Natural killer cell treated with Interleukin-12 subunit alpha and Interleukin-12 subunit beta and Interleukin-15 and Interleukin-18, amount 100 ng/mL, for 72 hours (primary cell): ENCODE measurements at places on chromosomes 12 and 14. TPM values are rescaled to one million over a fixed set of nuclear protein-coding genes. Genes with fewer than 3 reads are reported as not detected.

DNA sequence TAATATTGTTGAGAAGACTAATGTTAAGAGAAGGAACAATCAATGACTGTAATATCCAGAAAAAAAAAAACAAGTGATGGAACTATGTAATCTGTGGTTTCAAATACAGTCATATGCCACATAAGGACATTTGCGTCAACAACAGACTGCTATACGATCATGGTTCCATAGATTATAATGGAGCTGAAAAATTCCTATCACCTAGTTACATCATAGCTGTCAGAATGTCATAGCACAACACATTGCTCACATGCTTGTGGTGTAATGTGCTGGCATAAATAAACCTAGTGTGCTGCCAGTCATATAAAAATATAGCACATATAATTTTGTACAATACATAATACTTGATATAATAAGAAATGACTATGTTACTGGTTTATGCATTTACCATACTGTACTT is 653.5 kb downstream of the TRHDE start:
- DNase-seq: no peak

GRCh38 chr14:23352506-23353432 is at the start of gene SLC22A17:
Gene SLC22A17 (minus strand): TSS chr14:23352887.
- no peak for DNase-seq

DNA sequence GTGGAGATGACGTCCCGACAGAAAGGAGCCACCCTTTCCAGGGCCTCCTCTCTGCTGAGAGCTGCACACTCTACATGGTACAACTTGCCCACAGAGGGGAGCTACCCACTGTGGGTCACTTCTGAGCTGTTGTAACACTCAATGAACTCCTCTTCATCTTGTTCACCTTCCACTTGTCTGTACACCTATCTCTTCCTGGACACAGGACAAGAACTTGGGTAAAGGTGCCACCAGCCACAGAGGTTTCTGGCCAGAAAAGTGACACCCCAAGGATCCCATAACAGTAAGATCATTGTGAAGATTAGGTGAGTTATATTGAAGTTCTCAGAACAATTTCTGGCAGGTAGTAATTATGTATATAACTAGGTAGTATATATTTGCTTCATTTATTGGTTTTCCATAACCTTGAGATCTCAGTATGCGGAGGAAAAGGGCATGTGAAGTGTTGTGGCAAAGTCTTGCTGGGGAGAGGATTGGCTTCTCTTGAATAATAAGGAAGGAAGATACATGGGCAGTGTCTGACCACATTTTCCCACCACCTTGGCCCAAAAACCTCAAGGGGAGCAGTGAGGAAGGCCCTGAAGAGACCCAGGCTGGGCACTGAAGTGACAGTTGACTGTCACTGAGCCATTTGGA is 34.2 kb downstream of the KRT76 start:
- no peak for DNase-seq

DNA sequence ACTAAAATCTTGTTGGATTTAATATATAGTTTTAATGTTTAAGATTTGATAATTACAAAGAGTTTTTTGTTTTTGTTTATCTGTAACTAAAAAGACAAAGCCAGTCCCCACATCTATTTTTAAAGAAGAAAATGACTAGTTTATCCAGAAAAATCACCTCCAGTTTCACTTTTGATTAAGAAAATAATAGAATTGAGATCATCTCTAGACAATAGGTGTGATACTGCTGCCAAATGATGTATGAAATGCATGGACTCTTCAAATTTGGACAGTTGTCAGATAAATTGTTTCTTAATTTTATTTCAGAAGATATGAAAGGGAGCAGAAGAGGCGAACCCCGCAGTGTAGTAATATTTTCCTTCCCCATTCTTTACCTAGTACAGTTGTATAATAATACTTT is 20.0 kb downstream of the PCNX4 start:
- DNase-seq: no peak

DNA sequence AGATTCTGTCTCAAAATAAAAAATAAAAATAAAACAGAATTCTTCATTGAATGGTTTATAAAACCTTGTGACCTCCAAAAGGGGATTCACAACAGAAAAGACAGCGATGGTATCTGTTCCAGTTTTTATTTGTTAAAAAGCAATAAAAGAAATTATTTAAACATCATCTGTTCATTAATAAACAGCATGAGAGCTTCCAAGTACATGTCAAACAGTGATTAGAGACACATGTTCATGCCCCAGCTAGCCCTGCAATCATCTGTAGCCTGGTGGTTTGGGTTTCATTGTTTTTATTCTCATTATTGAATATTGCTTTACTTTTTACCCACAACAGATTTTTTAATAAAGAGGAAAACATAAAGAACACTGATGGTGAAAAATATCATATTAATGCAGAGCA is 173.3 kb downstream of the ANO2 start:
- DNase-seq: no peak

- no peak for DNase-seq
Measured at GRCh38 chr14:52063052-52063462, 5.8 kb downstream of the NID2 start.

DNA sequence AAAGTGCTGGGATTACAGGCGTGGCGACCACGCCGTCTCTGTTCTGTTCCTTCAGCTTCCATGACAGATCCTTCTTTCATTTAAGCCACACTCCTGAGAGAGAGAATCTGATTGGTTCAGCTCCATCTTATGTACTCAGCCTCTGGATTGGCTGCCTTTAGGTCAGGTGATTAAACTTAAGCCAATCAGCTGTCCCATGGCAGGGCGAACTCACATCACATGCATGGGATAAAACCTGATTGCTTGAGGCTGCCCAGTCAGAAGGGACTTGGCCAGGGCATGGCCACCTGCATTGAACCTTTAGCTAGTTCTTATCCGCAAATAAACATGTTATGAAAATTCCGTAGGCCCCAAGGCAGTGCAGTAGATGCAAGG is 274.2 kb downstream of the SUDS3 start:
- DNase-seq: no peak

DNA sequence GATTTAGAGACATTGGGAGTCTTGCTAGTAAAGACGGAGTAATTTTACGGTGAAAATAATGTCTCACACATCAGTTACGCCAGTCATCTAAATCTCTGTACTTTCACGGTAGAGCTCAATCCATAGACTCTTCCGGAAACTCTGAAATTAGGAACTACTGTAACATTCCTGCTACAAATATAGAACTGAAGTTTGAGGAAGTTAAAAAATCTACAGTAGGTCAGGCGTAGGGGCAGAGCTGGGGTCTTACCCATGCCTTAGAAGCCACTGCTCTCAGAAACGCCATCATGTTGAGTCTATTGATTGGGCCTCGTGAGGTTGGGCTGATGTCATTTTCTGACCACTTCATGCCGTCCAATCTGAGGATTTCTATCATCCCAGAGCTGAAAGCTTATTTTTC is 1029.8 kb upstream of the TMEM132C start:
- no peak for DNase-seq

- no peak for DNase-seq
Measured at GRCh38 chr14:50792051-50792477, 38.9 kb downstream of the NIN start.

DNA sequence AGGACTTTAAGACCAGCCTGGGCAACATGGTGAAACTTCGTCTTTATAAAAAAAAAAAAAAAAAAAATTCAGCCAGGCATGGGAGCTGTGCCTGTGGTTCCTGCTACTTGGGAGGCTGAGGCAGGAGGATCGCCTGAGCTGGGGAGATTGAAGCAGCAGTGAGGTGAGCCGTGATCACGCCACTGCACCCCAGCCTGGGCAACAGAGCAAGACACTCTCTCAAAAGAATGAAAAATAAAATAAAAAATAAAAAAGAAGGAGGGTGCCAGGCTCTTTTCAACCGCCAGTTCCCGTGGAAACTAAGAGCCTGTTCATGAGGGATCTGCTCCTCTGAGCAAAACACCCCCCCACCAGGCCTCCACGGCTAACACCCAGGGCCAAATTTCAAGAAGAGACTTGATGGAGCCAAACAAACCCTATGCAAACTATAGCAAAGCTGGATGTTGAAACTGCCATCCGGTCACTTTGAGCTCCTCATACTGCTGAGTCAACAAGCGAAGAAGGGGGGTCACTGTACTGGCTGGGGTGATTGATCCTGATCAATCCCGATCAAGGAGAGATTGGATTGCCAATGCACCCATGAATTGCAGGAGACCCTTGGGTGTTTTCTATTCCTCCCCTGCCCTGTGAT is 23.4 kb downstream of the DLK1 start:
- DNase-seq: no peak

DNA sequence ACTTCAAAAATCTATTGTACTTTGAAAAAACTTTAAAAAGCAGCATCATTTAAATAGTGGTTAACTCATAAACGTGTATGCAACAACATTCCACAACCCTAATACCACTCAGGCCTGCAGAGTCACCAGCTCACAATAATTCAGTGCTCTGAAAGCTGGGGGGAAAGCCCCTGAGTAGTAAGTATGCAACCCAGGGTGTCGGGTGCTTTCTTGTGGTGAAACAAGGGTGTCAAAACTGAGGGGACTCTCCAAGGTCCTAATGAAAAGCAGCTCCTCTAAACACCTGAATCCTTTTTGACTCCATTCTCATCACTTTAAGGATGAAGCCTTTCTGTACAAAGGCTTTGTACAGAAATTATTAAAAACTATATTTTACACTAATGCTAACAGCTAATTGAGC is 33.7 kb downstream of the FGFR1OP2 start:
- DNase-seq: peak; percentile 86

DNA sequence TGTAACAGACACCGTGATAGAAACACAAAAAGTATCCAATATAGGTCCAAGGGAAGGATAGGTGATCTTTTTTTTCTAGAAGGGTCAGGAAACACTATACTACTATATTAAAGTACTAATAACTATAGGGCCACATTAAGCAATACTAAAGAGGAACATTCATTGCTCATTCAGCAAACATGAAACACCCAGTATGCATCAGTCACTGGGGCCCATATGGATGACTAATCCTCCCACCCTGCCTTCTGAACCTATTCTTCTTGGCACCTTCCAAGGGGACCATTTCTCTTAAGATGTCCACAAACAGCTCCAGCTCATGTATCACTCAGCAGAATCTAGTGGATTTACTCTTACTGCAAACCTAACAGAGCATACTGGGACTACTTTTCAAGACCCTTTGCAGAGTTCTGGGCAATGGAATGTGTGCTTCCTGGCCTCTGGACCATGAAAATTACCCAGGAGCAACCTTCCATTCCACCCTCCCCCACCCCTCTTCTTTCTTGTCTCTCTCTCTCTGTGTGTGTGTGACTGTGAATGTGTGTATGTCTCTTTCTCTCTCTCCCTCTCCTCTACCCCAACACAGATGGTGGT is 187.9 kb downstream of the EPS8 start:
- DNase-seq: no peak

- DNase-seq: no peak
Measured at GRCh38 chr12:82625523-82625922, 61.2 kb upstream of the TMTC2 start.

DNA sequence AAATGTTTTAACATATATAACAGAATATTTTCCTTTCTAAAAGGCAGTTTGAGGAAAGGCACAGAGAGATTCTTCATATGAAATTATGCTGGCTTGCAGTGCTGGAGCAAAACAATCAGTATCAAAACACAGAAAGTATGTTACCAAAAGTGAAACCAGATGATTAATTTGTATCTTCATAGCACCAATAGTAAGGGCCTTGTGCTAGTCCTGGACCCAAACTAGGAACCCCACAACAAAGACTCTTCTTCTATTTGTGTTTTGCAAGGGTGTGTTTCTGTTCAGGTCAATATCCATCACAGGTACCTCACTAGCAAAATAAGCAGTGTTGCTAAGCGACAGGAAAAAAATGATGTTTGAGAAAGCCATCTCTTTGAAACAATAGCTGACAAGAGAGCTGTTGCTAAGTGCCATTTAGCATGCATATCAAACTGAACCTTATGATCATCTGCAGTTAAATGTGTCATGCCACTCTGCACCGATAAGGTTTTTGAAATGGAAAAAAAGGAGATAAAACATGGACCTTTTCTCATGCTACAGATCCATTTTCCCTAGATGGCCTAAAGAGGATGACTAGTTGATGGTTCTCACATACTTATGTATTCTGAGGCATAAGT is 196.2 kb upstream of the ALG10 start:
- no peak for DNase-seq

- no peak for DNase-seq
Measured at GRCh38 chr12:54417712-54418440, 1.2 kb downstream of the ITGA5 start.

- peak; percentile 87 for DNase-seq
Measured at GRCh38 chr14:105999361-106000028, 473.1 kb downstream of the TMEM121 start.

GRCh38 chr12:64836856-64837255 is 12.4 kb downstream of the TBC1D30 start:
- no peak for DNase-seq

DNA sequence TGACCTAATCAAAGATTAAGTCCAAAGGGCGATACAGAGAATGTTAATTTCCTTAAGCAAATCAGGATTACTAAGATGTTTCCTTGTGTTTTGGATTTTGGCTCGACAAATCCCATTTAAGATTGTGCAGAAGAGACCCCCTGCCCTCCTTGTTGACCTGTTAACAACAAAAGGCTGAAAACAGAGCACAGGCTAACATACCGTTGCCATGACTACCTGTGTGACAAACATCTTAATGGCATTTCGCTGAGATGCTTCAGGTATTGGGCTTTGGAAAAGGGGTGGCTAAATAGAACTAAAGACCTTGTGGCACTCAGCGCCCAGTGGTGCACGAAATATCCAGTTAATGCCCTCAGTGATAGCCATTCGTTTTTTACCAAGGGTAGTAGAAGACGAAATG is 1532.3 kb upstream of the TMEM132C start:
- DNase-seq: no peak

DNA sequence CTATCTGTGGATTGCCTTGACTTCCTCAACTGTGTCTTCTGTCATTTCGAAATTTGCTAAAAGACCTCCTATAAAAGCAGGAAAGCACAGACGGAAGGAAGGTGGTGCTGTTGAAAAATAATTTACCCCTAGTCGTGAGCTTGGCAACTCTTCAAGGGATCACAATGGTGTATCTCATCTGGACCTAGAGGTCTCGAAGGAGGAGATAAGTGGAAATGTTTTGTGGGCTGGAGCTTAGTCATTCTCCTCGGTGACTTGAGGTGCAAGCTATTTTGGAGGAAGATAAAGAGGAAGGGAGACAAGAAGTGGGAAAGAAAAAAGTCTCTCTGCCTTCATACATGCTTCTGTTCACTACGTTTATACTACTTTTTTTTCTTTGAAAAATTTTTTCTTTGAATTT is 89.9 kb downstream of the FLRT2 start:
- DNase-seq: no peak

CMAS gene
- 31.7 TPM for total RNA-seq

ZBTB39 gene
- total RNA-seq: 12.1 TPM

ADAMTS20 gene
- not detected for total RNA-seq

CLEC4A gene
- not detected for total RNA-seq

SLCO1A2 gene
- not detected for total RNA-seq

PRH2 gene
- not detected for total RNA-seq

BATF gene
- 219 TPM for total RNA-seq

IFNG-AS1 gene
- 2.7 TPM for total RNA-seq

BIN2 gene
- total RNA-seq: 93.6 TPM

APAF1 gene
- 33.2 TPM for total RNA-seq

IFNG gene
- 20,993 TPM for total RNA-seq

PPP4R3A gene
- 138 TPM for total RNA-seq

ABHD12B gene
- total RNA-seq: not detected

GPN3 gene
- 34.9 TPM for total RNA-seq

ARID2 gene
- 133 TPM for total RNA-seq

GPRC5A gene
- not detected for total RNA-seq
